ENCODE measurements at places on chromosomes 13 and 19.

- peaks cover 19% of the 10 kb centered on the region for H3K4me1 ChIP-seq
- H3K27ac ChIP-seq, result no peak overlapping the region
- peaks cover 55% of the 10 kb centered on the region for H3K27me3 ChIP-seq
- no peak for DNase-seq
- peak overlapping the region; percentile 74 for H3K4me3 ChIP-seq
Observed at GRCh38 chr19:55353356-55353802, 1.1 kb downstream of the COX6B2 start.

DNA sequence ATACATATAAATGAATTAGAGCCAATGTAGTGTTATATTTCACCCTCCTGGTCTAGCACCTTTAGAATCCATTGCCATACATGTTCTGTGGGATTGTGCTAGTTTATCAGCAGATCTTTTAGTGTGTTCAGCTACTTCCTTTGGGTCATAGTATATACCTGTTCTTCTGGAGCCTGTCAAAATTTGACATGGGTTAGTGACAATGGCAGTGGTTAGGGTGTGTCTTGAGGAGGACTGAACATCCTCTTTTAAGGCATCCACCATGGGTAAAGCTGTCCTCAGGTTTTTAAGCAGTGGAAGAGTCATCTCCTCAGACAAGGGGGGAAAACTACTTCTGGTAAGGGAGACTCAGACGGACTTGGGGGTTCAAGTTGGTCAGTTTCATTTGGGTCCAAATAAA lies 29.4 kb downstream of the DNAJC3 start:
- H3K4me1 ChIP-seq, result no peaks in the 10 kb centered on the region
- no peaks in the 10 kb centered on the region for H3K27me3 ChIP-seq
- no peaks in the 10 kb centered on the region for H3K36me3 ChIP-seq
- H3K4me3 ChIP-seq, result no peak overlapping the region
- no peak for DNase-seq
- H3K27ac ChIP-seq, result no peak overlapping the region

GRCh38 chr13:112003396-112003795 lies 63.6 kb upstream of the SOX1 start:
- no peaks in the 10 kb centered on the region for H3K27me3 ChIP-seq
- H3K4me1 ChIP-seq, result no peaks in the 10 kb centered on the region
- no peaks in the 10 kb centered on the region for H3K36me3 ChIP-seq

GRCh38 chr19:23800271-23800670 lies 41.6 kb upstream of the ZNF681 start:
- no peak for DNase-seq
- H3K27ac ChIP-seq, result no peak overlapping the region
- H3K4me1 ChIP-seq, result no peaks in the 10 kb centered on the region
- H3K27me3 ChIP-seq, result no peaks in the 10 kb centered on the region

DNA sequence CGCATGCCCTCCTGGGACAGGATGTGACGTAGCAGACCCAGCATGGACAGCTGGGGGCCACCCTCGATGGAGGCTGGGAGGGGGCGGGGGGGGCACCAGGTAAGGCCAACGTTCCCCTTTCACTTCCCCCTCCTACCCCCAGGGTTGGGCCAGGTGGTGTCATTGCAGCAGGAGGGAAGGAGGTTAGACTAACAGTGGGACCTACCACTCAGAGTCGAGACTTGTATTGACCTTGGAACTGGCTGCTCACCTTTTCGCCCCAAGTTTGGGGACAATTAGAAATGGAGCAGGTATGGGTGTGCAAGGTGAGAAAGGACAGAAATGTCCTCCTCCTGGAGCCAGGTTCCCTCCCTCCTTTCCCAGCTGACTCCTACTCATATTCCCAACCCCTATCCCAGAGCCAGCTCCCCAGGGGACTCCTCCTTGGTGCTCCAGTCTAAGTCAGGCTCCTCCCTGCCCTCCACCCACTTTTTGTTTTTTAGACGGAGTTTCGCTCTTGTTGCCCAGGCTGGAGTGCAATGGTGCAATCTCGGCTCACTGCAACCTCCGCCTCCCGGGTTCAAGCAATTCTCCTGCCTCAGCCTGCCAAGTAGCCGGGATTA lies 8.6 kb upstream of the SLC25A41 start:
- H3K4me3 ChIP-seq, result no peak overlapping the region
- H3K36me3 ChIP-seq, result no peaks in the 10 kb centered on the region
- no peaks in the 10 kb centered on the region for H3K27me3 ChIP-seq
- no peak for DNase-seq
- H3K27ac ChIP-seq, result no peak overlapping the region

- H3K4me3 ChIP-seq, result peak overlapping the region; percentile 77
- H3K27me3 ChIP-seq, result no peaks in the 10 kb centered on the region
- H3K27ac ChIP-seq, result peak overlapping the region; percentile 81
- H3K36me3 ChIP-seq, result no peaks in the 10 kb centered on the region
Observed at GRCh38 chr13:50910485-50910805, 854 bp downstream of the RNASEH2B start.

DNA sequence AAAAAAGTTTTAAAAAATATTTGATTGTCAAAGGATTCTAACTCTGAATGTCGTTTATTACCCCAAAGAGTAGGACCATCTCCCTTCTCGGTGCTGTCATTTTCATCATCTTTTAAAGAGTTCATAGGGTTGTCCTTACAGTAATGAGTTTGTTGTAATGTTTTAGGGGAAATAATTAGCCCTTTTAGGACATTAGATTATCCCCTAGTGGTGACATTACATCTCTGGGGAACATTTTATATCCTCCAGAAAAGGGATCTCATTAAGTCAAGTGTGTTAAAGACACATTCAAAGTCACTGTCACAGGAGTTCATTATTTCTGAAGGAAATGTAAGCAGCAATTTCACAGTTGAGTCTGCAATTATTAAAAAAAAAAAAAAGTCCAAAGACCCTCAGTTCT lies 99.3 kb upstream of the GJB6 start:
- no peaks in the 10 kb centered on the region for H3K36me3 ChIP-seq
- peaks cover 12% of the 10 kb centered on the region for H3K27me3 ChIP-seq
- no peak overlapping the region for H3K27ac ChIP-seq
- no peak overlapping the region for H3K4me3 ChIP-seq

GRCh38 chr13:23608701-23609413 lies 38.6 kb downstream of the TNFRSF19 start:
- H3K4me3 ChIP-seq, result no peak overlapping the region
- H3K4me1 ChIP-seq, result peaks cover 80% of the 10 kb centered on the region
- no peaks in the 10 kb centered on the region for H3K36me3 ChIP-seq
- H3K27me3 ChIP-seq, result no peaks in the 10 kb centered on the region
- peak; percentile 32 for DNase-seq
- H3K27ac ChIP-seq, result peak overlapping the region; percentile 81

DNA sequence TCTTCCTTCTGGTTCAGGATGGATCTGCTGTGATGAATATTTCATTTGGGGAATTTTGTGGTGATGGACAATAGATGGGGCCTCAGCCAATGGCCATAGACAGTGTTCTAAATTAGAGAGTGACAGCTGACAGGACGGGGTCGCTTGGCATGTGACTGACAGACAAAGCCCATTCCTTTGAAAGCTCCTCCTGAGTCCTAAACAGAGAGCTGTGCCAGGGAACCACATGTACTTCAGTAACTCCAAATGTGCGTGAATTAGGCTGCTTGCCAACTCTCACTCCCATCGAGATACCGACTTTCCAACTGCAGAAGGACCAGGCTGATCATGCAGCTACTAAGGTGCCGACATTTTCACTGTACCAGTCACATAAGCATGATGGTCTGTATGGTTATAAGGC lies 187.7 kb downstream of the SHISA2 start:
- no peak overlapping the region for H3K4me3 ChIP-seq
- no peaks in the 10 kb centered on the region for H3K36me3 ChIP-seq
- H3K4me1 ChIP-seq, result no peaks in the 10 kb centered on the region
- H3K27ac ChIP-seq, result no peak overlapping the region
- H3K27me3 ChIP-seq, result peaks cover 6% of the 10 kb centered on the region
- DNase-seq, result no peak

DNA sequence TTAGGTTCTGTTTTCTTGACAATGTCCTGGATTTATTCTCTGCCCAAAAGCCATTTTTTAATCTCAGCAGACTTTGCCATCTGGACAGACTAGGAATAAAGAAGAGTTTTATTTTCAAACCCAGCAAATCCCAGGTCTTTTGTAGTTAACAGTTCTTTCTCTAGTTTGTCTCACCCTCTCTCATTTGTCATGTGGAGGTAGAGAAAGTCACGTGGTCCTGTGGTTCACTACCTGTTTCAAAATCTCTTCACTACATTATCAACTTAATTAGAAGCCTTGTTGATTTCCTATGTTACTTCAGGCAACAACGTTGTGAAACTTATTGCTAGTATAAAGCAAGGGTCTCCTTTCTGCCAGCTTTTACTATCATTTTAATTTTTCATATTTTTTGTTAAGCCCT lies 1222.6 kb downstream of the EFNB2 start:
- no peaks in the 10 kb centered on the region for H3K4me1 ChIP-seq
- H3K27me3 ChIP-seq, result no peaks in the 10 kb centered on the region
- DNase-seq, result no peak
- H3K36me3 ChIP-seq, result no peaks in the 10 kb centered on the region

DNA sequence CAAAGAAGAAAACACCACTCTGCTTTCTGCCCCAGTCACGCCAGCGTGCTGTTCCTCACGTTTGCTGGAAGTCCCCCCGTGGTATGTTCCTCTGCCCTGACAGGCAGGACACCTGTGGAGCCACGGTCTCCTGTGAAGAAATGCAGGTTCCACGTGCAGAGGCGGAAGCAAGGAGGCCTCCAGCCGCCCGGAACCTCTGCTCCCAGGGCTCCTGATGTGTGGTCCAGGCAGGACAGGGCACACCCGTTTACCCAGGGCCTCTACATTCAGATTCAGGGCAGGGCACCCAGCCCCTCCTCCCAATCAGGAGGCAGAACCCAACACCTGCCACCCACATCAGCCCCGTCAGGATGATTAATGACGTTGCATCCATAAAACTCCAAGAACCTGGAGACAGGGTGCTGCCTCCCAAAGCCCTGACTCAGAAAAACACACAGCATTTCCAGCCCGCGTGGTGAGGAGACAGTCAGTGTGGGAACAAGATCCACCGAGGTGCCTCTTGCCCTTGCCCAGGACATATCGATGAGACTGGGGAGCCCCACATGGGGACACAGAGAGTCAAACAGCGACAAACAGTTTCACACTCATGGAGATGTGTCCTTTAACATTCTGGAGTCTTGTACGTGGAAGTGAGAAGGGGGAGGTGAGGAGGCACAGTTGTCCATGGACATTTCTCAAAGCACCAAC lies 76.2 kb downstream of the COL4A1 start:
- H3K27ac ChIP-seq, result no peak overlapping the region
- H3K4me1 ChIP-seq, result no peaks in the 10 kb centered on the region
- DNase-seq, result no peak
- H3K27me3 ChIP-seq, result peaks cover 51% of the 10 kb centered on the region
- no peak overlapping the region for H3K4me3 ChIP-seq
- no peaks in the 10 kb centered on the region for H3K36me3 ChIP-seq

DNA sequence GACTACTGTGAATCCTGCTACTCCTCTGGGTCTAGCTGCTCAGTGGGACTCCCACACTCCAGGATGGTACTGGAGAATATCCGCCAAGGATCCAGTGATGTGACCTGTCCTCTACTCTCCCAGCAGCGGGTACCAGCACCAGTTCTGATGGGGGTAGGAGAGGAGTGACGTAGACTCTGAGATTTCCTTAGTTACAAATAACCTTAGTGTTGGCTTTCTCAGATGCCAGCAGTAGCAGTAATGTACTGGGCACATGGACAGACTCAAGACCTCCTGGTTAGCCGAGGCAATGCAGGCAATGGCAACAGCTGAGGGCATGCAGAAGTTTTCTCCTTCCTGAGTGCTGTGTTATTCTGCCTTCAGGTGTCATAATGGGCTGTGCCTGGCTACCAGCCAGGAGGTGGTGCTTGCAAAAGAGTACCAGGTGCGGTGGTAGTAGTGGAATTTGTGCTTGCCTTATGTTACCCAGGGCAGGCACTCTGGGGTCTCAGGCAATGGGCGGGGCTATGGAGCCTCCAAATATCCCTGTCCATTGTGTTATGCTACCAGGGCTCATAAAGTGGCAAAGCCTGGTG lies 105.3 kb upstream of the KLF5 start:
- H3K4me3 ChIP-seq, result no peak overlapping the region
- no peak overlapping the region for H3K27ac ChIP-seq

GRCh38 chr19:18401580-18402112 lies 4.2 kb upstream of the LRRC25 start:
- no peaks in the 10 kb centered on the region for H3K36me3 ChIP-seq
- no peak overlapping the region for H3K27ac ChIP-seq
- H3K27me3 ChIP-seq, result peaks cover 17% of the 10 kb centered on the region
- H3K4me1 ChIP-seq, result peaks cover 54% of the 10 kb centered on the region
- peak; percentile 76 for DNase-seq

DNA sequence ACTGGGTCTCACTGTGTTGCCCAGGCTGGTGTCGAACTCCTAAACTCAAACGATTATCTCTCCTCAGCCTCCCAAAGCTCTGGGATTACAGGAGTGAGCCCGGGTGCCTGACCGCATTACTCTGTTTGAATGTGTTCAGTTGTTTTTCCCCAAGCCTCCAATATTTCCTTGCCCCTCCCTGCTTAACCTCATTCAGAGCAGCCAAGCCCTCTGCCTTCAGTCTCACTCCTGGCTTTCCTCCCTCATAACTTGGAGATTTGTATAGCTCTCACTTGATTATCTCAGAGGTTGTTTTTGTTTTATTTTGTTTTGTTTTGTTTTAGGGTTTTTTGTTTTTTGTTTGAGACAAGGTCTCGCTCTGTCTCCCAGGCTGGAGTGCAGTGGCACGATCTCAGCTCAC lies 11.4 kb downstream of the EPHX3 start:
- peaks cover 17% of the 10 kb centered on the region for H3K4me1 ChIP-seq
- no peaks in the 10 kb centered on the region for H3K36me3 ChIP-seq
- H3K4me3 ChIP-seq, result no peak overlapping the region
- H3K27me3 ChIP-seq, result peaks cover 1% of the 10 kb centered on the region
- H3K27ac ChIP-seq, result no peak overlapping the region

GRCh38 chr13:31835932-31836331 lies 96.6 kb downstream of the RXFP2 start:
- no peaks in the 10 kb centered on the region for H3K27me3 ChIP-seq

DNA sequence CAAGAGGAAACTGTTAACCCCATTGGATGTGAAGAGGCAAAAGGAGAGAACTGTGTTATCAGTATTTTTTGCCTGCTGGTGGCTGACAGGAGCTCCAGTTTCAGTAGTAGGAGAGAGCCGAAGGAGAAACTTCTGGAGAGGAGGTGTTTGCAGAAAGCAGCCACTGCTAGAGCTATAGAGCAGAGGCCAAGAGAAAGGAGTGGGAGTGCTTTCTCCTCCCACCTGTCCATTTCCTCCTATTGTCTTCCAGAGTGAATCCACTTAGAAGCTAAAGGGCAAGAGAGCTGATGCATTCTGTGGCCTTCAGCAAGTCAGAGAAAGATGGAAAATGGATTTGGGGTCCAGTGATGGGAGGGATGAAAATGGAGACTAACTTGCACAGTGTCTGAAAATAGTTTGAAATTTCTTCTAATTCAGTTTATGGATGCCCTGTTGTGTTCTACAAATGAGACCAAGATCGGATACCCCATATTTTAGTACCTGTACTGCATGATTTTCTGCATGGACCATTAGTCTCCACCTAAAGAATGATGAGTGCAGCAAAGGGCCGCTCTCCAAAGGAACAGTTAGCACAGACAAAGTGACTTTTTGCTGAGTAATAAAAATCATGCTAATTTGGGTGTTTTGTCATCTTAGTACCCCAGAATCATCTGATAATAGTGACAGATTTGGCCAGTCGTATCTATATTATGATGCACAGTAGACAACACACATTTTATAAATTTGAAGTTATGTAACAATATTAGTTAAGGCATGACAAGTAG lies 10.7 kb downstream of the HS6ST3 start:
- H3K27me3 ChIP-seq, result no peaks in the 10 kb centered on the region
- DNase-seq, result no peak
- no peaks in the 10 kb centered on the region for H3K36me3 ChIP-seq
- H3K4me1 ChIP-seq, result no peaks in the 10 kb centered on the region
- no peak overlapping the region for H3K27ac ChIP-seq

Data from HepG2 (cell line).